Muscle of back (tissue), 13 donors: ENCODE measurements at places on chromosomes 2 and 18. TPM values are rescaled to one million over a fixed set of nuclear protein-coding genes. Genes with fewer than 3 reads are reported as not detected.

Gene DCC
- 0.20 TPM for polyA plus RNA-seq

DNA sequence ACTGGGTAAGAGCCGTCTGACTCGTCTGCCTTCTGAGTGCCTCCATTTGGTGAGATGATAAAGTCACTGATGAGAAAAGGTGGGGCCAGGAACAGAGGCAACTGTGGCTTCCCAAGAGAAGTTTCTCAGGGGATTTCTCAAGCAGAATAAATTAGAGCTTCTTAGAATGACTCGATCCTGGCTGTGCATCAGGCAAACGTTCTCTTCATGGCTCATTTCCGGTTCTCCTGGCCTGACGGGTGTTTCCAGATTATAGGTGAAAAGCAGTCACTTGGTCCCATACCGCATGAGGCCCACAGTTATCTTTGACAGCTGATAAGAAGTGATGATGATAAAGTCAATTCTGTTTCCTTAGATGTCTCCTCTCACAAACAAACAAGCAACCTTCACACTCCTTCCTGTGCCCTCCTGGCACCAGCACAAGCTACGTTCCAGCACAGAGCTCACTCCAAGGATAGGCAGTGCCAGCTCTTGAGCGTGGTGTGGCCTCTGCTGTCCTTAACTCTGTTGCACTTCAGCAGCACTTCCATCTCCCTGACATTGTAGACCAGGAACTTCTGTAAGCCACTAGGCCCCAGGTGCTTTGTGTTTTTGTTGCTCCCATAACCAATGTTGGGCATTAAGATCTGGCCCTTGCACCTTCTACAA lies 37.8 kb upstream of the KCNF1 start:
- no peak for DNase-seq

- no peak for DNase-seq
Observed at GRCh38 chr18:80068571-80069272, 34.5 kb downstream of the RBFA start.

Gene FTCDNL1
- 2.9 TPM for polyA plus RNA-seq

DNA sequence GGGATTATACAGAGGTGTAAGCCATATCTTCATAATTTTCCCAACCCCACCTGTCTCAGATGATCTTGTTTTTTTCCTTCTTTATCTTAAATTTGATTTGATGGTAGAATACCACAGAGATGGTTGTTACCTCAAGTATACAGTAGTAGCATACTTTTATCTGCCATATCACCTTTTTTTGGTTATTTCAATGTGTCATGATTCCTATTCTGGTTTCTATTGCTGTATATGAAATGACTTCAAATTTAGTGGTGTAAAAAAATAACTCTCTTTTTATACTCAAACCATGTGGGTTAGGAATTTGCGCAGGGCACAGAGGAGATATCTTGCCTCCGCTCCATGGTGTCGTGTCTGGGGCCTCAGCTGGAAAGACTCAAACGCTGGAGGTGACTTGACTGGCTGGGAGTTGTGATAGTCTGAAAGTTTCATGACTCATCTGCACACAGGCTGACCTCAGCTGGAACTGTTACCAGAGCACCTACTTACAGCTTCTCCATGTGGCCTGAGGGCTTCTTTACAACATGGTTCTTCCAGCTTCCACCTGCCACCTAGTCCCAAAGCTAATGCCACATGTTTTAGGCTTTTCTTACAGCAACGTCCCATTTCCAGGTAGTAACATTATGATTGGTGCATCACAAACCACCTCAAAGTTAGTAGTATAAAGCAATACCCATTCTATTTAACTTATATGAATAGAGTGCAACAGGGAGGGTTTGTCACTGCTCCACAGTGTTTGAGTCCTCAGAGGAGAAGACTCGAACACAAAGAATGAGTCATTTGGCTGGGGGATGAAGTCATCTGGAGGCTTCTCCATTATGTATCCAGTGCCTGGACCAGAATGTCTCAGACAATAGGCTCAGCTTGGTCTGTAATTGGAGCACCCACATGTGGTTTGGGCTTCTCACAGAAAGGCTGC lies 82.3 kb upstream of the XPO1 start:
- no peak for DNase-seq

GRCh38 chr2:224393157-224393872 lies 8.6 kb downstream of the FAM124B start:
- DNase-seq = no peak

DNA sequence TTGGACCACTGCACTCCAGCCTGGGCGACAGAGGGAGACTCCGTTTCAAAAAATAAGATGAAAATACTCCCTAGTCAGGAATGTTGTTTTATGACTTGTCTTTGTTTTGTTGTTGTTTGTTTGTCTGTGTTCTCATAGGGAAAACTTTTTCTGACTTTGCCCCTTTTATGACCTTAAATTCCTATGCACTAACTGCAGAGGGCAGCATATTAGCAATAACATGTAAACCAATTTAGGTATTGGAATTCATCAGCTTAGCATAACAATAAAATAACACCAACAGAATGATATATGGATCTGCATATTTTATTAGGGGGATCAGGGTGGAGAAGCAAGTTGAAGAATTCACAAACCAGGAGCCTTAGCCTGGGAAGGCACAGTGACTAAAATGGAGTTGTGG lies 631.5 kb downstream of the SUCLG1 start:
- no peak for DNase-seq

- no peak for DNase-seq
Observed at GRCh38 chr2:231571661-231572191, 20.9 kb upstream of the TEX44 start.

- DNase-seq = no peak
Observed at GRCh38 chr2:143382573-143382972, 253.4 kb downstream of the ARHGAP15 start.

Gene RGPD4
- 0.24 TPM for polyA plus RNA-seq

GRCh38 chr2:5290900-5291546 lies 401.2 kb upstream of the SOX11 start:
- no peak for DNase-seq

- DNase-seq = no peak
Observed at GRCh38 chr2:193690572-193690971, 1495.8 kb upstream of the TMEFF2 start.

GRCh38 chr2:28096421-28096820 lies 205.9 kb downstream of the BABAM2 start:
- DNase-seq = no peak

DNA sequence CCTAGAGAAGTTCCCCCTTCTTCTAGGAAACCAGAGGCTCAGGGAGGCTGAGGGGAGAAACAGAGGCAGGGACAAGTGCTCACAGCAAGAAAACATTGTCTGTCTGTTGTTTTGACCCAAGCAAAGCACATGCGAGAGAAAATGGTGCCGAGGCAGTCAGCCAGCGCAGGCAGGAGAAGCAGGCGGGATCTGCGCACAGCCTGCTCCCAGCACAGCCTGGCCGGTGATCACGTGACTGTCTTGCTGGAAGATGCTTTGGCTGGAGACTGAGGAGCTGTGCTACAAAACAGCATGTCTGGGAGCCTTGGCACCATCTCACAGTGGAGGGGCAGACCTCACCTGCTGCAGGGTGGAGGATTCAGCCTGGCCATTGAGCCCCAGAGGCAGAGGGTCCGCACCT lies 93.7 kb upstream of the MYCN start:
- no peak for DNase-seq

DNA sequence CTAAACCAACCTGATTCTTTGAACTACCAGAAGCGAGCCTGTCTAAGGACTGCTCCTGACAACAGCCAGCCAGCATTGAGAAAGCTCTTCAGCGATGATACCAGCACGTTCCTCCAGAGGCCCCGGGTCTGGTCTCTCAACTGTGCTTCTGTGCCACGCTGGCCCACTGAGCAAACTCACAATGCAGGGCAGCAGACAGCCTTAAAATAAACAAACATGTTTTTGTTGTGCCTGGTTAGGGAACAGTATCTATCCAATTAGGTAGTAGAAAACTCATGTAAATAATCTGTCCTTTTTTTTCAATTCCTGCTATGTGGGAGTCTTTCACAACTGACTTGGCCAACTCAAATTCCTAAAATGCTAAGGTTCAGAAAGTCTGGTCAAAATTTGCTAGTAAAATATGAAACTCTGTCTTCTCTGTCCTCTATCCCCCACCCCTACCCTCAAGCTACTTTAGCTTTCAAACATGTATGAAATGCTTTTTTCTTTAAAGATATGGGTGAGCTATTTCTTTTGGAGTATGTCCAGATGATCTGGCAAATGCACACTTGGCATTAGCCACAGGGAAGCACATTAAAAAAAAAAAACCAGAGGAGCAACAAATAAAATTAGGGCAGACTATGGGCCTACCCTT lies 21.4 kb upstream of the EML4 start:
- DNase-seq = no peak

Gene CYS1
- 11.5 TPM for polyA plus RNA-seq

- peak; percentile 93 for DNase-seq
Observed at GRCh38 chr2:118221536-118222272, 133.4 kb downstream of the INSIG2 start.

DNA sequence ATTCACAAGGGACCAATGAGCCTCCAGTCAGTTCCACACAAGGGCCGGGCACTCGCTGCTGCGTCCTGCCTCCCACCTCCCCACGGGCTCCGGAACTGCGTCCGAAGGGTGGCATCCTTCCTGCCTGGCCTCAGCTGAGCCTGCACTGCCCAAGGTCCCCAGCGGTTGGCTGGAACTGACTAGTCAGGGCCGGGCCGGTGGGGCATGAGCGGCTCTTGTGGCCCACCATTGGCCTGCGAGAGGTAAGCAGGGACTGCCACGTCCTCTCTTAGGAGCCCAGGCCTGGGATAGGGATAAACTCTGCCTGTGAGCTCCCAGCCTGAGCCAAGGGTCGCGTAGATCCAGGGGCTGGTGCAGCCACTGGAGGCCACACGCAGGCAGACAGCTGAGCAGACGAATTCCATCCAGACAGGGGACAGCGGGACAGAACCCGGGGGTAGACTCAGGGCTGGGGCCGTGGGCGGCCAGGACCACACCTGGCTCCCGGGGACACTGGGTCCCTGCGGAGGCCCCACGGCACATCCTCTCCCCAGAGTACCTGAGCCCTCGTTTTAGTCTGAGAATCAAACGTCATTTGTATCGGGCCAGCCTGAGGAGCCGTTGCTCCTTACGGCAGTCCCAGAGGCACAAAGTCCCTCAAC lies 148.4 kb downstream of the ZNF516 start:
- no peak for DNase-seq

Gene TSPYL6
- polyA plus RNA-seq = 0.08 TPM

GRCh38 chr18:1906421-1906820 lies 664.9 kb downstream of the METTL4 start:
- no peak for DNase-seq

DNA sequence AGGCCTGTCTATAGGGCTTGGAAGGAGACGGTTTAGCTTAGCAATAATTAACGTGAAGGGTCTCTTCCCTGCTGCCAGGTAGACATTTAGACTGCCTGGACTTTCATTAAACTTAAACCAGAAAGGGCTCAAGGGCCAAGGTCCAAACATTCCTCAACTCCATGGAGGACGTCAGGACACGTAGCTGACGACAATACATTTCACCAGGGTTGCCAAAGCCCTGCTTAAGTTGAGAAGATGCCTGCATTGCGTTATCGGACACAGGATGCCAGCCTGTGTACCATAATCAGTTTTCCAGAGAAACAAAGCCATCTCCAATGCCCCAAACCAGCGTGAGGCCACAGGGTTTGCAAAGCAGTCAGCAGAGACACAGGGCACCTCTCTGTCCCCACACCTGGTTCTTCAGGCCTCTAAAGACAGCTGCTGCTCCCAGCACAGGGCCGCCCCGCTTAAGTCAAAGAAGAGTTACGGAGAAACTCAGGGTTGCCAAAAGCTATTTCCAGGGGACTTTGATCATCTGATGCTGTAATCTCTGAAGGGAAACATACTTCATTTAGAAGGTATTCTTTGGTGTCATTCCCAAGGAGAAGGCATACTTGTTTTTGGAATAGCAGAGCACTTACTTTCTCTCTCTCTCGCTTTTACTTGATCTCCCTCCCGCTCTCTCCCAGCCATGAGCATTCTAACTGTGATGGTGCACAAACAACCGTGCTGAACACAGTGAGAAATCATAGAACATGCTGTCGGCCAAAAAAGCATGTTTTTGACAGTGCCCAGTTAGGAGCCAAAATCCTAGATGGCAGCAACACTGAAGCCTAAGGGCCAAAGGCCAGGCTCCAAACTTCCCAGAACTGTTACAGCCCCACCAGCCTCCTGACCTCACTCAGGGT lies 46.0 kb downstream of the TTC32 start:
- DNase-seq = peak; percentile 71

DNA sequence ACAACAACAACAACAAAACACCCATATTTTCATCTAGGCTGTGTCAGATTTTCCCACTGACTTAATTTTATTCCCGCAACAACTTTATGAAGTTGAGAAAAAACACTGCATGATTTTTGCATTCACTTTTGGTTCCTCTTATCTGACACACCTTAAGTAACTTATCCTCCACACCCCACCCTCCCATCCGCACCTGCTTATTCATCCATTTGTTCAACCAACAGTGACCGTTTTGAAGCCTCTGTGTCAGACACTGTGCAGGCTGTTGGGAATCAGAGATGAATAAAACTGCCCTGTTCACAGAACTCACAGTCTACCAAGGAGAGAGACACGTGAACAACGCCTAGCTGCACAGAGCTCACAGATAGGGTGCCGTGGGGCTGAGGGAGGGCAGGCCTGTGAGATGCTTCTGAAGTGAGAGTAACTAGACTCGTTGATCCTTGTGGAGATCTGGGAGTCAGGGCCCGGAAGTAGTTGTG lies 7.4 kb downstream of the CNNM4 start:
- DNase-seq = no peak

DNA sequence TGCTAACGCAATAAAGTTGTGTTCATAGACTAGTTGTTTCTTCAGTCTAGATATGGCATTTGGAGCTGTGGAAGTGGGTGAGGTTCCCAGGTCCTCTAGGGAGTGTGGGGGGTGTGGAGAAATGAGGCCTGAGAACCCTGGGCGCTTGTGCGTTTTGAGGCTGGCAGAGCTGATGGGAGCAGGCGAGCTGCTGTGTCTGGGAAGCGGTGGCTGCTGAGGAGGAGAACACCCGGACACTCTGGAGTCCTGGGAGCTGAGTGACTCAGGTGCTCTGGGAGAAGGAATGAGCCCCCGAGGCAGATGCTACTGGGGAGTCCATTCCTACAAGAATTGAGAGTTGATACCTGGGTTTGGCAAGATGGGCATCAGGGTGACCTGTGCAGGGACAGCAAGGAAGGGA lies 67.5 kb downstream of the LPIN1 start:
- no peak for DNase-seq

GRCh38 chr18:55983433-55983832 lies 395.4 kb upstream of the TCF4 start:
- DNase-seq = no peak

DNA sequence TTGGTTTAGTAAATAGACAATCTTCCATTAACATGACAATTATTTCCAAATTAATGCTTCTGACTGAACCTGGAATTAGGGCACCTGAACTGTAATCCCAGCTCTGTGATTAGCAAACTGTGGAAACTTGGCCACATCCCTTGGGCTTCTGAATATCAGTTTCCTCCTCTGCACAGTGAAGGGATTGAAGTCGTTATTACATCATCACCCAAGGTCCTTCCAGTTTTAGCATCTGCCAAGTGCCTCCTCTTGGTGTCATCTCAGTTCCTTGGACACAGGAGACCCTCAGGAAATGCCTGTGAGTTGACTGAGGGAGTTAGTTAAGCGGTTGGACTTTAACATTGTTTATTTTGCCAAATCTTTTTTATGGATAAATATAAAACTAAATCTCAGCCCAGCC lies 64.8 kb downstream of the MOGAT1 start:
- DNase-seq = peak; percentile 80

Gene ALK
- polyA plus RNA-seq = 0.13 TPM

Gene GATA6
- 1.3 TPM for polyA plus RNA-seq
